Stimulated activated CD4-positive, alpha-beta T cell treated with anti-CD3 and anti-CD28 coated beads, TNF-alpha, amount 100 ng/mL, for 4 hours (primary cell): ENCODE measurements at places on chromosomes 16 and 17.

DNA sequence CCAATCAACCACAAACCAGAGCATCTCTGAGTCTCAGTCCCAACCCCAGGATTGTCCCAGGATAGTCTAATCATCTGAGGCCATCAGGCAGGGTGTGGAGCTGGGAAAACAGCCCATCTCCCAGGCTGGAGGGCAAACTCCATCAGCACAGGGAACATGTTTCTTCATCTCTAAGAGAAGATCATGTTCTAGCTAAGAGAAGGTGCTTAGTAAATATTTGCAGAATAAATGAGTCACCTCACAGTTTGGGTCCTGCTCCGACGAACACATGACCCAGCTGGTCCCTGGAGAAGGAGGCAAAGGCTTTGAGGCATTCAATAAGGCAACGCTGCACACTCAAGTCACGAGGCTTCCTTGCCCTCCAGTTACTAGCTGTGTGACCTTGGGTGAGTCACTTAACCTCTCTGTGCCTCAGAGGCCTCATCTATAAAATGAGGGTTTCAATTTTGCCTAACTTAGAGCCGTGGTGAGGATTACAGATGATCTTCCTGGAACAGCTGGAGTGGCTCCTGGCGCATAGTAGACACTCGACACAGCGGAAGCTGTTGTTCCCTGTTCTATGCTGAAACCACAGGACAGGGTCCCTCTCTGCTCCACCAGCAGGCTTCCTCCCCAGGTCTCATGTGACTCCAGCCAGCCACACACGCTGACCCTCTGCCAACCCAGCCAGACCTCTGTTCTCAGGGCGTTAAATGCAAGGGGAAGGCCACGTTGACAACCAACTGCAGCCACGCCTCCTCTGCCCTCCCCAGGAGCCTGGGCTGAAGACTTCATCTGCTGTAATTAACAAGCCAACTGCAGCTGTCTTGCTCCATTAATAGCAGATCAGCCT lies 10.3 kb upstream of the RPL38 start:
- DNase-seq, result no peak

GRCh38 chr17:58170622-58171021 lies 3.8 kb downstream of the OR4D2 start:
- no peak for DNase-seq

- no peak for DNase-seq
Observed at GRCh38 chr17:67212231-67212630, 32.8 kb downstream of the HELZ start.

DNA sequence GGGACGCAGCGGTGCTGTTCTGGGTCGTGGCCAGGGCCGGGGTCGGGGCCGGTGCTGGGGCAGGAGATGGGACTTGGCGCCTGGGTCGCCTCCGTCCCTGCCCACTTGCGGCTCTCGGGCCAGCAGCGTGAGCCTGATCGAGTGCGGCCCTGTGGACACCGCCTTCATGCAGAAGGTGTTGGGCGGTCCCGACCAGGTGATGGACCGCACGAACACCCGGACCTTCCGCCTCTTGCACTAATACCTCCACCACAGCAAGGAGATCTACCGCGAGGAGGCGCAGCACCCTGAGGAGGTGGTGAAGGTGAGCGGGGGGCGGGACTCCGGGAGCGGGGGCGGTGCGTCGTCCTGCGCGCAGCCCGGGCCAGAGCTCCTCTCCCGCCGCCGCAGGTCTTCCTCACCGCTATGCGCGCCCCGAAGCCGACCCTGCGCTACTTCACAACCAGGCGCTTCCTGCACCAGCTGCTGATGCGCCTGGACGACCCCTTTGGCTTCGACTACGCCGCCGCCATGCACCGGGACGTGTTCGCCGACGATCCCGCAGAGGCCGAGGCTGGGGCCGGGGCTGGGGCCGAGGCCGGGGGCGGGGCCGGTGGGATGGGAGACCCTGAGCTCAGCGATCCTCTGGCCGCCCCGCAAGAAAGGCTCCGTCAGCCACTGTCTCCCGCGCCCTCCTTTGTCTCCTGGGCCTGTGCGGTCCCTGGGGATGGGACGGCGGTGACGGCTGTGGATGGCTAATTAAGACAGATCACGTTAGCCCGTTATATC lies 4.5 kb upstream of the HSD17B1 start:
- DNase-seq, result peak; percentile 64

DNA sequence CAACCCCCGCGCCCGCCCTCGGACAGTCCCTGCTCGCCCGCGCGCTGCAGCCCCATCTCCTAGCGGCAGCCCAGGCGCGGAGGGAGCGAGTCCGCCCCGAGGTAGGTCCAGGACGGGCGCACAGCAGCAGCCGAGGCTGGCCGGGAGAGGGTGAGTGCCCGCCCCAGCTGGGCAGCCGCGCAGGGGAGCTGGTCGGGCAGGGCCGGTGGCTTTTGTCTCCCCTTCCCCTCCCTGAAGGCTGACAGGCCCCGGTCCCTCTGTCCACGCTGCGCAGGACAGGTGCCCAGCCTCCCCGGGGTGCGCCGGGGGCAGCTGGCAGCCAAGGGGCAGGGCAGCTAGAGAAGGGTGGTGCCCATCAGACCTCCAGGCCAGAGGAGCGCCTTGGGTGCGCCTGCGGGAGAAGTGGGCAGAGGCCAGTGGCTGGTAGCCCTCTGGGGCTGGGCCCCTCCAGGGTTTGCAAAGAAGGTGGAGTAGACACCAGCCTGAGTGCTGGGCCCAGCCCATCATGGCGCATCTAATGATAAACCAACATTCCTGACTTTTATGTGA lies 278 bp downstream of the ITGB4 start:
- DNase-seq, result no peak

DNA sequence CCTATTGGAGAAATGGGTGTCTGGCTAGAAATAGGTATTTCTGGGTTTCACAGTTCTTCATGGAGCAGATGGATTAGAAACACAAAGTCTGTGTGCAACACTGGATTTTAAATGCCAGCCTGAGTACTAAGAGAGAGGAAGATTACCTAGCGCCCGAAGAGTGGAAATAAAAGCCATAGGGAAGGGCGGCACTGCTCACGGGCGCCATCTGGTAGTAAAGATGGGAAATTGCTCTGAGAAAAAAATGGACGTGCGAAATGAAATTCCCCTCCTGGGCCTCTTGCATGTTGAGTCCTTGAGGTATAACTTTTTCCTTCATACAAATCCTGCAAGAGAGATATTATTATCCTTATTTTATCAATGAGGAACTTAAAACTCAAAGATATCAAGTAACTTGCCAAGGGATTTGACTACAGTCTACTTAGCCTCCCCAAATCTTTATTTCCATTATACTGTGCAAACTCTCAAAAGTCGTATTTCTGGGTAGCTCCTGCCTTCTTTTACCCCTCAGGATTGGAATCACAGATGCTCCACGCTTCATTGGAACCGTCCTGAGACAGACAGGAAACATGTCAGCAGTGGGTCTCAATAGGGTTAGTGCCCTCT lies 72.8 kb downstream of the MMD start:
- DNase-seq, result peak; percentile 17

GRCh38 chr17:42378359-42378958 lies 9.8 kb downstream of the STAT3 start:
- DNase-seq, result no peak

DNA sequence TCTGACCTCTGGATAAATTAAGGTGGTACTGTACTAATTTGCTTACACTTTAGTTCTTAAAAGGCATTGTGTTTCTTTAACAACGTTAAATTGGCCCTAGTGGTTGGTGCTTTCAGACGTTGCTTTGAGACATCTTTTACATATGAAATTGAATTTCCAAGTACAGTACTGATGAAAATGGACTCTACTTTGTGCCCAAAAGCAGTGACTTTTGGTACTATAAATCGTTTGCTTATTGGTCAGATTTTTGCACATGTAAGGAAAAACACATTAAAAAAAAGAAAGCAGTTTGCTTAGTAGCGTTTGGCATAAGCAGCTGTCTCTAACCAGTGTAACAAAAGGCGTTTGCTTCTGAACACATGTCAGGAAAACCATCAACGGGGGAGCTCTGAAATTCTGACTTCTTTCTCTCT lies 139.6 kb downstream of the CDK5R1 start:
- no peak for DNase-seq

DNA sequence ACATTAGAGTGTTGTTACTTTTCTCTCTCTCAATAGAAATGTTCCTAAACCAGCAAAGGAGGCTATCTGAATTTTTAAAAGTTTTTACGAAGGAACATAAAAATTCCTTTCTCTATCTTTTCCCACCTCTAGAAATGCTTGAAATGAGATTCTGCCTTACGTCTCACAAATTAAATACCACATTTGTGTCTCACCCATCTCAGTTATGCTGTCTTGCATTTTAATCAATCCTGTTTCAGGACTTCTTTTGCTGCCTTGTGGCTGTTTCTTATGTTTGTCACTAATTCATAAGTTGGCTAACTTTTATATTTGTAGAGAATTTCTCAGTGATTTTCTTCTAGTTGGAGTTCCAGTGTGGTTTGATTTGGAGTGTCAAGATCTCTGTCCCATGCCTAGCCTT lies 3.5 kb downstream of the OMG start:
- no peak for DNase-seq

- no peak for DNase-seq
Observed at GRCh38 chr16:77332792-77333191, 102.0 kb downstream of the ADAMTS18 start.
